CD4-positive, alpha-beta T cell treated with Interleukin-4 for 4 hours (primary cell): ENCODE measurements at places on chromosomes 1 and 21.

- DNase-seq: peak; percentile 72
Observed at GRCh38 chr1:12434174-12434573, 183.8 kb downstream of the DHRS3 start.

DNA sequence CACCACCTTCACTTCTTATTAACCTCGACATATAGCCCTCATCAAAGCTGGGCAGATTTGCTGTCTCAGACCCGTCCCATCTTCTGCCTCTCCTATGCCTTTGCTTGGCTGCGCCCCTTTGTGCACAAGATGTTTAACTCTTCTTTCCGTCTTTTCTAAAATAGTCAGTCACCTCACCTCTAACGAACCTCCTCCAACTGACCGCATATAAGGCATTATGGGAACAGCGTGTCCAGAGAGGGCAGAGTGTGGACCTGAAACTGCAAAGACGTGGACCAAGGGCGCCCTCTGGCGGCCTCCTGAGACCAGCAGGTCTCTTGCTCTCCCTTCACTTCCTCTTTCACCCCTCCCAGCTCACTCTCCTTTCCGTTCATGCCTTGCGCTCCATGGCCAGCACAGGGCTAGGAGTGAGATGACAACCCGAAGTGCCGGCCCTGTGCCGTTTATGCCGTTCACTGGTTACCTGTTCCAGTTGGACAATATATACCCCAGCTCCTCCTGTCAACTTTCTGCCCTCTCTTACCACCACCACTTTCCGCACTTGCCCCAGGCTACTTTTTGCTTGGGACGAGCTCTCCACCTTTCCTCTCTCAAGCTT is 2.5 kb upstream of the METTL25B start:
- DNase-seq: peak; percentile 73

- DNase-seq: no peak
Observed at GRCh38 chr1:240909701-240910457, 297.9 kb upstream of the GREM2 start.

DNA sequence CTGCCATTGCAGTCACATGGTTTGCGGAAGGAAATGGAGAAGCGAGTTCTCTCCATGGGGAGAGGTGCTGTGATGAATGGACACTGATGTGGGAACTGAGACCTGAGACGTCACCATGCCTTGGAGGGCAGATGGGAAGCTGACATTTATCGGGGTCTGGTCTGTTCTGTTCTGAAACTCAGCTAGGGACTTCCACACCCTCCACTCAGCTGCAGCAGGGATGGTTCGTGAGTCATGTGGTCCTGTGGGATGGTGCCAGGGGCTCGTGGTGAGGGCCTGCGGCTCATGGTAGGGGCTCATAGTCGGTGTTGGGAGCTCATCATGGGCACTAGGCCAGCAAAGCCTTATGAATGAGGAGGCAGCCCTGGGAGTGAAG is 6.1 kb downstream of the GPR137B start:
- DNase-seq: no peak

DNA sequence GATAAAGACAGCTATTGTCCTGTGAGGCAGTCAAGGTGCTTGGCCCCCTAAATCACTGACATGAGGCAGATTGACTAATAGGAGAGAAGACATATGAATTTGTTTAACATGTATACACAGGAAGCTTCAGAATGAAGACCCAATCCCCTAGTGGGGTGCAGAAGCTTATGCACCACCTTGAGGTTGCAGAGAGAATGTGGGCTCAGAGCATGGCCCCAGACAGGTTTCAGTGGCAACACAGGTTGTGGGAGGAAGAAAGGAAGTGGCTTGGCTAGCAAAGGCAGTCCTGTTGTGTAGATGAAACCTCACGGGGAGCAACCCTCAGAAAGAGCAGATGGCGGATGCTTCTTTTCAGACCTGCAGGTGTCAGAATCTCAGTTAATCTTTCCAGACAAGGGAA is 37.0 kb upstream of the PARP1 start:
- DNase-seq: peak; percentile 70
